ENCODE measurements at places on chromosomes 1 and 21.

DNA sequence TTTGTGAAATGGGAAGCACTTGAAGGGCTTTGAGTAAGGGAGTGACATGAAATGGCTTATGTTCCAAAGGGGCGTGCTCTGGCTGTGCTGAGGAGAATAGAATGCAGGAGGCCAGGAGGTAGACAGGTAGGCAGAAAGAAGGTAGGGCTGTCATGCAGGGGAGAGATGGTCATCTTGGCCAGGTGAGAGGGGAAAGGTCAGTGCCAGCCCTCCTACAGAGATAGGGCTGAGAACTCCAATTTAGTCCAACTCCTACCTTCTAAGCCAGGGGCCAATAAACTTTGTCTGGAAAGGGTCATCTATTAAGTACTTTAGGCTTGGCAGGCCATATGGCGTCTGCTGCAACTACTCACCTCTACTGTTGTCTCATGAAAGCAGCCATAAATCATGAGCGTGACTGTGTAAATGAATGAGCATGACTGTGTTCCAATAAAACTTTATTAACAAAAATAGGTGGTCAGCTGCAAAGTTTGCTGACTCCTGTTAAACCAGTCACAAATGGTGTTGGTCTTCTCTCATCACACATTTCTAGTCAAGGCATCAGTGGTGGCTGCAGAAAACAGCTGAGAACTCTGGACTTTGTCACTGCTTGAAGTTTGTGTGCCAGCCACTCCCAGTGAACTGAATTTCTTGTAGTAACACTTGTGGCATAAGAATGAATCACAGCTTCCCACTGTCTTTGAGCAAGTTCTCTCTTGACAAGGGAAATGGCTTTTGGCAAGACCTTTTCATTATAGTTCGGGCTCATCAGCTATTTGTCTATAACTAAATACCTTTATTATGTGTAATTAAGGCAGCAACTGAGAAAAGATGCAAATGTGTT, 32.0 kb upstream of the CD2 start:
- DNase-seq = no peak

GRCh38 chr1:47962750-47963492, 34.3 kb downstream of the TRABD2B start:
- no peak for DNase-seq

- no peak for DNase-seq
These were observed 149.9 kb downstream of the HS2ST1 start for GRCh38 chr1:87064309-87064708.

- DNase-seq = no peak
These were observed 8.9 kb upstream of the CELSR2 start for GRCh38 chr1:109240158-109241152.

DNA sequence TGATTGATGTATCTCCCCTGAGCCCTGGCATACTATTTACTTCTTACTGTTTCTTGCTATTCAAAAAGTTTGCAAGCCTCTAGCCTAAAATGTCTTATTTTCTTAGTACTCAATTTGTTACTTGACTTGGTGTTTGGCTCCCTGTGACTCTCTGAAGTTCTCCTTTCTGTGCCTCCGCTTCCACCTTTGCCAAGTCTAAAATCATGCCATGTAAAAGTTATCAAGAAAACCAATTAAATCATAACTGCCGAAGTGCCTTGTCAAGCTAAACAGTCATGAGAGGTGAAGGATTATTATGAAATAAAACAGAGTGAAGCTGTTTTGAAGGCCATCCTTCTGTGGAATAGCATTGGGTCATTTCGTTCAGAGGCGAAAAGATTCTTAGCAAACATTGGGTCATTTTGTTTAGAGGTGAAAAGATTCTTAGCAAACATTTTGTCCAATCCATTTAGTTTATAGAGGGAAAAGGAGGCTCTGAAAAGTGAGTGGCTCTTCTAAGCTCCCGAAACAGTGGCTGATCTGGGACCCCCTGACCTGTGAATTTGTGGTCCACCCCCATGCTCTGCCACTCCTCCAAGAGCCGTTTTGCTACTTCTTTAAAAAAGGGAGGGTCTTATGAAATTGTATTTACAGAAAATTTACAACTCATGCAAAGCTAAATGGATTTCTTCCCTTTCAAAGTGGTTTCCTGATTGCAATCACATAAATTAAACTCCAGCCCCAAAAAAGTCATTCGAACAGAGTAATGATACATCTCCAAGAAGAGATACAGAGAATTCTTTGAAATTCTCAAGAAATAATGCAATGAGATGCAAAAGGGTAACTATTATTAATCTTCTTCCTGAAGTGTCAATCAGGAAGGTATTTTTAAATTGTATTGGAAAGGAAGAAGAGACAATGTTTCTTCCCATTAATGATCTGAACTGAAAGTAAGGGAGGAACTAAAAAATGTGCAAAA, 141.4 kb downstream of the RUNX1 start:
- DNase-seq = no peak

- DNase-seq = peak; percentile 18
These were observed 5.6 kb upstream of the SH3D21 start for GRCh38 chr1:36300526-36300925.

GRCh38 chr21:42429021-42429420, 25.3 kb downstream of the UBASH3A start:
- no peak for DNase-seq

- DNase-seq = no peak
These were observed 2.9 kb upstream of the FOXO6 start for GRCh38 chr1:41358131-41359021.

GRCh38 chr1:68358439-68358838, 91.3 kb downstream of the RPE65 start:
- DNase-seq = no peak

DNA sequence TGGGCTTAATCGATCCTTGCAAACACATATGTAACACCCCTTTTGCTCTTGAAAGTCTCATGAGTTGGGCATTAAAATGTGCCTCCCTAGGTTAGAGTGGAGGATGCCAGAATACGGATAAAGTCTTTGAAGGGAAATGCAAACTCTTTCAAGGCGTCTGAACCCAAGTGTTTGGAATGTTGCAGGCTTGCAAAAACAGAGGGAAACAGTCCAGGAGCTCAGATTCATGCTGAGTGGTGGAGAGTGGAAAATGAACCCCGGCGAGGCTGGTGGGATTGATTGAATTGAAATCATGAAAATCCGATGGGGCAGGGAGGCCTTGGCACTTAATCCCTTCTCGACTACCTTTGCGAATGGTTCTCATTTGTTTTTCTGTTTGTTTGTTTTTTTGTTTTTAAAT, 175.5 kb downstream of the PGBD5 start:
- no peak for DNase-seq

DNA sequence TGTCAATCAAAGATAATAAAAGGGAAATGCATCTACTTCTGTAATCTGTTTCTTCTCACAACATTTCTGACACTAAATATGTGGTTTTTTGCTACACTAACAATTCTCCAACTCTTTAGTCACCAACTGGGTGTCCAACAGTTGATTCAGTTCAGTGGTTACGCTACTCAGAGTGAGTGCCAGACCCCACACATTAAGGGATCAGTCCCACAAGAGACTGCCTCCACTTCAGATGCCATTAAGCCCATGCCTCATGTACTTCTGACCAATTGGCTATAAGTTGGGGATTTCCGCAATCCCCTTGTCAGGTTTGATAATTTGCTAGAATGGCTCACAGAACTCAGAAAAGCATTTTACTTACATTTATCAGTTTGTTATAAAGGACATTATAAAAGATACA, 28.4 kb downstream of the RNF2 start:
- DNase-seq = no peak

GRCh38 chr1:47694011-47694890, 256.4 kb downstream of the FOXD2 start:
- no peak for DNase-seq

DNA sequence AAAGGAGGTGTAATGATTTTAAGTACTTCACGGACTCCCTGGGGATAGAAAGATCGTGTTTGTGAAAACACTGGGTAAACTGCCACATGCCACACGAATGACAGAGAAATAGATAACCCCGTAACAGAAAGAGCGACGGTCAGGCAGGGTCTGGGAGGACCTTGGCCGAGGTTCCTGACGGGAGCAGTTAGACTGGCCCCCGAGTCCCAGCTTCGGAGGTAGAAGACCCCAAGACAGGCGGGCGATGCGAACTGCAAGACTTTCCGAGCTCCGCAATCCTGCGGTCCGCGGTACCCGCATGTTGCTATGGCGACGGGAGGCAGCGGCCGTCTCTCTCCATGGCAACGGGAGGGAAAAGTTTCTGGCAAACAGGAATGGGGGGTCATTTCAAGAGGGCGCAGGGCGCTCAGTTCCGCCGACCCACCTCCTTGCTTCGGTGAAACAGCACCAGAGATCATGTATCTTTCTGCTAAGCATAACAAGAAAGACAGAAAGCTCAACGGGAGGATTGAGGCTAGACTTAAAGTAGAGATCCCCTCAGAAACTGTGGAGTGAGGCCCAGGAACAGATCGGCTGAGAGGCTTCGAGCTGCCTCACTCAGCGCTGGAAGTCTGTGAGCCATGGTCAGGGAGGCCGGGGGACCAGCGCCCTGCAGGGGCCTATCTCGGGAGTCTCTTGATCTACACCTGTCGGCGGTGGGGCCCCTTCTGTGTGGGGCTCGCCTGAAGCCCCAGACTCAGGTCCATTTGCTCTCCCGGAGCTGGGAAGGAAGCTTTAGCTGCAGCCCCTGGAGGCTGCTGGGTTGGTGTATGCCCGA, 685 bp upstream of the SYT6 start:
- no peak for DNase-seq

GRCh38 chr1:197905699-197906351, 3.4 kb downstream of the C1orf53 start:
- DNase-seq = no peak

DNA sequence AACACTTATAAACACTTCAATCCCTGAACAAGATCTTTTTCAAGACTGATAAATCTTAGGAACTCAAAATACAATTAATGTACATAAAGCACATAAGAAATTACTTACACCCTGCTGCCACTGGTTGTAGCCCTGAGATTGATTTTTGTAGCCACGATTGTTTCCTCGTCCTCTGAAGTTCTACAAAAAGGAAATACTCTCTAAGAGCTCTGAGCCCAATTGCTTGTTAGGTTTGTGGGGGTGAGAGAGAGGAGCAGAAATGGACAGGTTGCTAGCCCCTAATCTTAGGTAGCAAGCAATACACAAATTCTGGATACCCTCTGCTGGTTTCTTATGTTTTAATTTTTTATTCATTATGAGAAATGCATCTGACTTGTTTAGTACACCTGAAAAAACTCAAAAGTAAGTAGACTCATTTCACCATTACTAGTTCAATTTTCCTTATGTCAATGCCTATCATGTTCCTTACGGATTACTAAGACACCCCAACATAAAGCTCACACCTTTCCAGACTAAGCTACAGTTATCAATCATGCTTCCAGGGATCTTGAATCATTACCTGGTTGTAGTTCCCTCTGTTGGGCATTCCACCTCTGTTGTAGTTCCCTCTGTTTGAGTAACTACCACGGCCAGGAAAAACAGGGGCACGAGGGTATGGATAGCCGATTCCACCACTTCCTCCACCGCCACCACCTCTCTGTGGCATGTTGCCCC, 9.3 kb downstream of the HNRNPU start:
- DNase-seq = no peak

GRCh38 chr1:21966247-21967000, 10.4 kb upstream of the CELA3B start:
- no peak for DNase-seq

DNA sequence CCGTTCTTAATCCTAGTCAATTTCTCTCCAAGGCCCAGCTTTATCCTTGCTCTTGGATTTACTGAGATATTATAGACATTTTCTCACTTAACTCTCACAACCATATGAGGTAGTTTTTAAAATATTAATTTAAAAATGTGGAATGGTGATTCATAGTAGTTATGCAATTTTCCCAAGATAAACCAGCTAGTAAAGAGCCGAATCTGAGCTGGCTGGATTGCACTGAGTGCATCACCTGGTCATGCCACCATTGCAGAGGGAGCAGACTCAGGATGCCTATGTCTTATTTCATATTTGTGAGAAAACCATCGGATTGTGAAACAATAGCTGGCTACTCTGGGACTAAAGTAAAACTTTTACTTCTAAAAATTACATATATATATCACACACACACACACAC, 494.0 kb downstream of the KCNT2 start:
- no peak for DNase-seq

- no peak for DNase-seq
These were observed 160.9 kb downstream of the PTPRU start for GRCh38 chr1:29397256-29397590.

DNA sequence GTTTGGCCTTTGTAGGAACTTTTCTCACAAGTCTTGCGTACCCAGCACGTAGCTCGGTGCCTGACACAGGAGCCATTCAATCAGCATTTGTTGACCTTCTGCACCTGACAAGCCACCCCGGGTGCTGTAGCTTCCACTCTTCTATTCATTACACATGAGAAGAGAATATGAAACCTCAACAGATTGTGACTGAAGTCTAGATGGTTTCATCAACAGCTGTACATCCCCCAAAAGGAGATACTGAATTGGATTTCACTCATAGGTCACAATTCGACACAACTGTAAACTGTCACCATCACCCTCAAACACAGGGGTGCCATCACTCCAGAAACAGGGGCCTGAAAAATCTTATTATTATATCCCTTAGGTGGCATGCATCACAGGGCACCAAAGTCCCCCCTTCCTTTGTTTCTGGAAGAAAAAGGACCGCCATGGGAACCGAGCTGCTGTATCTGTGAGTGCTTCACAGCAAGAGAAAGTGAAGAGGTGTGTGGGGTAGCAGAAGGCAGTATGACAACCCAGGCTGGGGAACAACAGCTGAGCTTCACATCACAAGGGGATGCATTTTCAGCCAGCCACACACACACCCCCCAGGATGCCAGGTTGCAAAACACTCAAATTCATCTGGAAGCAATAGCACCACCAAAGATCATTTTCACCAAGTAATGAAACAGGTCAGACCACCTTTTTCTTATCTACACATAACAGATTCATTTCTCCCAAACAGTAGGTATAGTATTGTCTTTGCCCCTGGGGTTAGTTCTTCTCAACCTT, 225.7 kb downstream of the TOMM20 start:
- no peak for DNase-seq

GRCh38 chr1:108046026-108046425, 81.0 kb upstream of the VAV3 start:
- DNase-seq = no peak

DNA sequence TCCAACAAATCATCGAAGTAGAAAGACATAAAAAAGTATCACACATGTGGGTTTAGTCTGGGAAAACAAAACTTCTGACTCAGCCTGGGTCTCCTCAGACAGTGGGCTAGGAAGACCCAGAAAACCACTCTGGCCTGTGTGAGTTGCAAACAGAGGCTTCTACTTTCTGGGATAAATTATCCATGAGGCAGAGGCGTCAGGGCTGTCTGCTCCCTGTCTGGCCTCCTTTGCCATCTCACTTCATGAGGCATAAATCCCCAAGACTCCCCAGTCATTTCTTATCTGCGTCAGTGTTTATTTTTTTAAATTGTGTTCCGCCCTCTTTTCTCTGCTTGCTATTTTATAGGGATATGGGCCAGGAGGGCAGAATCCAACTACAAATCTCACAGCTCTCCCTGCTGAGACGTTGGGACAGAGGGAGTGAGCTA, 80.6 kb upstream of the TRABD2B start:
- no peak for DNase-seq

GRCh38 chr1:60141276-60141675, 67.7 kb upstream of the C1orf87 start:
- DNase-seq = no peak

GRCh38 chr1:10387677-10388386, 11.0 kb upstream of the PGD start:
- no peak for DNase-seq

GRCh38 chr1:47409311-47410067, 6.6 kb upstream of the FOXE3 start:
- no peak for DNase-seq
